B cell (primary cell): ENCODE measurements at places on chromosomes 7 and 10. TPM values are rescaled to one million over a fixed set of nuclear protein-coding genes. Genes with fewer than 3 reads are reported as not detected.

DNA sequence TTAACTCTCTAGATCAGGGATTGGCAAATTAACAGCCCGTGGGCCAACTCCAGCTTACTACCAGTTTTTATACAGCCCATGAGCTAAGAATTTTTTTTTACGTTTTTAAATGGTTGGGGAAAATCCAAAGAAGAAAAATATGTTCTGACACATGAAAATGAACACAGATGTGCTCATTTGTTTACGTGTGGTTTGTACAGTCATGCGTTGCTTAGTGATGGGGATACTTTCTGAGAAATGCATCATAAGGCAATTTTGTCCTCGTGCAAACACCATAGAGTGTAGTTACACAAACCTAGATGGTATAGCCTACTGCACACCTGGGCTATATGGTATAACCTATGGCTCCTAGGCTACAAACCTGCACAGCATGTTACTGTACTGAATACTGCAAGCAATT is 8.3 kb upstream of the SMKR1 start:
- no peak overlapping the region for H3K4me3 ChIP-seq
- H3K27me3 ChIP-seq = no peaks in the 10 kb centered on the region
- peaks cover 12% of the 10 kb centered on the region for H3K4me1 ChIP-seq
- no peaks in the 10 kb centered on the region for H3K36me3 ChIP-seq
- peak overlapping the region; percentile 84 for H3K27ac ChIP-seq
- peak; percentile 74 for DNase-seq

- no peaks in the 10 kb centered on the region for H3K27me3 ChIP-seq
- DNase-seq = peak; percentile 1
- H3K4me1 ChIP-seq = peaks cover 8% of the 10 kb centered on the region
- no peak overlapping the region for H3K27ac ChIP-seq
These were observed 4.8 kb downstream of the ATP6V0E2 start for GRCh38 chr7:149878523-149878921.

GRCh38 chr10:95241533-95241932 is 47.5 kb downstream of the ACSM6 start:
- H3K4me3 ChIP-seq = no peak overlapping the region
- H3K4me1 ChIP-seq = peaks cover 9% of the 10 kb centered on the region
- DNase-seq = no peak
- peaks cover 11% of the 10 kb centered on the region for H3K36me3 ChIP-seq
- no peaks in the 10 kb centered on the region for H3K27me3 ChIP-seq

GRCh38 chr10:32971536-32972091 is 13.6 kb upstream of the ITGB1 start:
- no peaks in the 10 kb centered on the region for H3K4me1 ChIP-seq
- peak overlapping the region; percentile 53 for H3K27ac ChIP-seq
- no peak for DNase-seq
- H3K36me3 ChIP-seq = no peaks in the 10 kb centered on the region

- H3K4me1 ChIP-seq = no peaks in the 10 kb centered on the region
- H3K27ac ChIP-seq = no peak overlapping the region
- DNase-seq = no peak
These were observed 101.4 kb downstream of the SEMA3E start for GRCh38 chr7:83547526-83547925.

GRCh38 chr10:74925708-74926107 is 99.3 kb downstream of the KAT6B start:
- no peak for DNase-seq
- H3K4me1 ChIP-seq = no peaks in the 10 kb centered on the region
- no peak overlapping the region for H3K4me3 ChIP-seq
- H3K27me3 ChIP-seq = no peaks in the 10 kb centered on the region
- H3K27ac ChIP-seq = no peak overlapping the region

DNA sequence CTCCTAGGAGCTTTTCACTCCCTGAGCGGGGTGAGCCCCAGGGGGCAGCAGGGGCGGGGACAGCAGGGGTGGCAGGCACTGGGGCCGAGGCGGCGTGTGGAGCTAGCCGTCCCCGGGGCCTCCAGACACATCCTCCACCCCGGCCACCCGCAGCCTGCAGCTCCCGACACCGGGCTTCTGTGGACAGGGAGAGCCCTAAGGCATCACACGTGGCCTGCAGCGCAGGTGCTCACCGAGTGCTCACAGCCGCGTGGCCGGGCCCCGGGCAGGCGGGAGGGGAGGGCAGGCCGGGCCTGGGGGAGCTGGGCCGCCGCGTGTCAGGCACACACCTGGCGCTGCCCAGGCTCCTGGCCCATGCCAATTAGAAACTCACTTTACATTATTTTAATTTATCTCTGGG is 51.4 kb downstream of the MICALL2 start:
- DNase-seq = no peak
- H3K27ac ChIP-seq = no peak overlapping the region
- no peaks in the 10 kb centered on the region for H3K27me3 ChIP-seq
- no peaks in the 10 kb centered on the region for H3K36me3 ChIP-seq
- peaks cover 9% of the 10 kb centered on the region for H3K4me1 ChIP-seq

- peaks cover 86% of the 10 kb centered on the region for H3K27me3 ChIP-seq
- H3K27ac ChIP-seq = no peak overlapping the region
- H3K4me1 ChIP-seq = peaks cover 60% of the 10 kb centered on the region
- DNase-seq = no peak
- peak overlapping the region; percentile 47 for H3K4me3 ChIP-seq
- no peaks in the 10 kb centered on the region for H3K36me3 ChIP-seq
These were observed 385 bp downstream of the IGF2BP3 start for GRCh38 chr7:23469961-23470250.

- no peak overlapping the region for H3K27ac ChIP-seq
- H3K27me3 ChIP-seq = no peaks in the 10 kb centered on the region
- H3K36me3 ChIP-seq = no peaks in the 10 kb centered on the region
- no peak overlapping the region for H3K4me3 ChIP-seq
- no peaks in the 10 kb centered on the region for H3K4me1 ChIP-seq
These were observed 343.1 kb downstream of the HPSE2 start for GRCh38 chr10:98892523-98892922.

GRCh38 chr7:29563590-29564495 is at the start of gene PRR15:
TSS of gene PRR15 (plus strand) at chr7:29563835. CDS start at chr7:29566330, 2,495 bp downstream.
- peak within 1 kb of the TSS; percentile 11 for H3K4me3 ChIP-seq
- peak; percentile 25 for DNase-seq
- H3K27ac ChIP-seq = no peak within 1 kb of the TSS
- H3K36me3 ChIP-seq = no peaks in the 10 kb centered on the region
- peaks cover 17% of the 10 kb centered on the region for H3K27me3 ChIP-seq
- peaks cover 33% of the 10 kb centered on the region for H3K4me1 ChIP-seq

DNA sequence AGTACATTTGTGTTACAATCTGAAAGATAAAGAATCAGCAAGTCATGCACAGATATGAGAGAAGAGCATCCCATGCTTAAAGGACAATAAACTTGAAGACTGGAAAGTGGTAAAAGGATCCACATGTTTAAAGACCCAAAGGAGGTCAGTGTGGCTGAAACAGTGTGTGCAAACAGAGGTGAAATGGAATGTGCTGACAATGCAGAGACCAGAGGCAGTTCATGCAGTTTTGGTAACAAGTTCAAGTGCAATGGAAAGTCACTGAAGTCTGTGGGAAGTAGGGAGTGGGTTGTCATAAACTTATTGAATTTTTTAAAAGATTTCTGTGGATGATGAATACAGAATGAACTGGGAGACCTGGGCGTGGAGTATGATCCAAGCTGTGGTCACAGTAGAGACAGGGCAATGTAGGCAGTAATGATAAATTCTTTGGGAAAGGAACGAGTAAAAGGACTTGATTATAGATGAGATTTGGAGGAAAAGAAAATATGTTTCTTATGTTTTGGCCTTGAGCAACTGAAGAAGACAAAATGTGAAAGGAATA is 408.0 kb downstream of the HGF start:
- H3K36me3 ChIP-seq = no peaks in the 10 kb centered on the region
- no peaks in the 10 kb centered on the region for H3K27me3 ChIP-seq
- no peak for DNase-seq
- no peak overlapping the region for H3K4me3 ChIP-seq
- no peak overlapping the region for H3K27ac ChIP-seq
- H3K4me1 ChIP-seq = no peaks in the 10 kb centered on the region

PAX4 gene
- polyA plus RNA-seq = not detected in 2 replicates

DNA sequence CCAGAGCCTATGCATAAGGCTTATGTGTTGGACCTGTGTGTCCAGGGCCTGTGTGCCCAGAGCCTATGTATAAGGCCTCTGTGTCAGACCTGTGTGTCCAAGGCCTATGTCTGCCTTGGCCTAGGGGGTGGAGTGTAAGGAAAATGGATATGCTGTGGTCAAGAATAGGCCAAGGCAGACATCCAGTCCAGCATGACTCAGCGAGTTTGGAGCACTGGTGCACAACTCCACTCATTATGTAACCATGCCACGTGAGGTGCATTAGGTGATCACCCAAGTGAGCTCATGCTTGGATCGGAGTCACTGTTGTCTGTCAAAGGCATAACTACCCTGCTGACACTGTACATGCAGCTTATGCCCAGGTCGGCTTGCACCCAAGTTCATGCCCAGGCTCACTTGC is 238.9 kb downstream of the CACNA2D1 start:
- no peak overlapping the region for H3K4me3 ChIP-seq
- no peak for DNase-seq
- no peak overlapping the region for H3K27ac ChIP-seq
- no peaks in the 10 kb centered on the region for H3K4me1 ChIP-seq
- no peaks in the 10 kb centered on the region for H3K36me3 ChIP-seq

DNA sequence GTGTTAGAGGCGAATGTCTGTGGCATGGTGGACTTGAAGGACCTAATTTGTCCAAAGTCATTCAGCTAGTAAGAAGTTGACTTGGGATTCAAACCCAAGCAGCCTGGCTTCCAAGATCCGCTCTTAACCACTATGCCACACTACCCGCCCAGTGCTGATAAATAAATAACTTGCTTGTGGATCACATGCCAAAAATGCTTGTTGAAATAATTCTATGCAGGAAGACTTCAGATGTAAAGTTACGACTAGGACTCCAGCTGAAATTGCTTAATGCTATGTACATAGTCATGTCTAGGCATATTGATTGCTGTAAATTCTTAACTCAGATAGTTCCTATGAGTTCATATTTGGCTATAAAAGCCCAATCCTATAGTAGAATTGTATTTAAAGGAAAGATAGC is 76.0 kb downstream of the PLXDC2 start:
- no peak for DNase-seq
- H3K27me3 ChIP-seq = no peaks in the 10 kb centered on the region
- H3K4me3 ChIP-seq = no peak overlapping the region
- no peak overlapping the region for H3K27ac ChIP-seq
- no peaks in the 10 kb centered on the region for H3K4me1 ChIP-seq

GRCh38 chr7:100801833-100802568 is 25.3 kb downstream of the EPHB4 start:
- no peak overlapping the region for H3K4me3 ChIP-seq
- DNase-seq = no peak
- no peak overlapping the region for H3K27ac ChIP-seq
- H3K36me3 ChIP-seq = no peaks in the 10 kb centered on the region
- peaks cover 35% of the 10 kb centered on the region for H3K4me1 ChIP-seq

GJD4 gene
- not detected in 2 replicates for polyA plus RNA-seq

- peaks cover 23% of the 10 kb centered on the region for H3K36me3 ChIP-seq
- no peak overlapping the region for H3K4me3 ChIP-seq
- no peak overlapping the region for H3K27ac ChIP-seq
- H3K27me3 ChIP-seq = no peaks in the 10 kb centered on the region
- H3K4me1 ChIP-seq = no peaks in the 10 kb centered on the region
These were observed 52.3 kb downstream of the MKI67 start for GRCh38 chr10:128073890-128074289.

DNA sequence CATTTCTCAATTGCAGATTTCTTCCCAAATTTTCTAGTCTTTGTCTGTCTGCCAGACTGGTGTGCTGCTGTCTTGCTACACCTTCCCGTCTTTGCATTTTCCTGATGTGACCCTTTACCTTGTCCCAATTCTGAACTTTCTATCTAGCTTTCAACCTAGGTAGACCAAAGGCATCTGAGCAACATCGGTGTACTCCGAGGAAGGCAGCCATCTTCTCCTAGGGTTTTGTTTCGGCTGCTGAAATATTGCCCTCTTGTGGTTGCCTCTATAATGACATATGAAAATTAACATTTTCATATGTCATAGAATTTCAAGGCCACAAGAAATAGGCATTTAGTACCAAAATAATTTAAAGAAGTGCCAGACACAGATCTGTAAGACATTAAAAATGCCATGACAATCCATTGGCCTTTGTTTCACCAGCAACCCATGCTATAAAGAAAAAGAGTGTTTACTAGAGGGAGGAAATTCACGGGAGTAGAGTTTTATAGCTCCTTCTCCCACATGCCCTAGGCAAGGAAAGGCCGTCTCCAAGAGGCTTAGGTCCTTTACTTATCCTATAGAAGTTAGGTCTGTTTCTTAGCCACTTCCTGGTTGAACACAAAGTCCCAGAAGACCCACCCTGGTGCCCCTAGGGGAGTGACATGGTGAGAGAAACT is 23.4 kb downstream of the OR9A2 start:
- H3K4me1 ChIP-seq = peaks cover 18% of the 10 kb centered on the region
- no peaks in the 10 kb centered on the region for H3K27me3 ChIP-seq
- peak; percentile 79 for DNase-seq
- H3K27ac ChIP-seq = no peak overlapping the region
- H3K36me3 ChIP-seq = no peaks in the 10 kb centered on the region

- peaks cover 19% of the 10 kb centered on the region for H3K4me1 ChIP-seq
- H3K27me3 ChIP-seq = no peaks in the 10 kb centered on the region
- no peaks in the 10 kb centered on the region for H3K36me3 ChIP-seq
- H3K27ac ChIP-seq = no peak overlapping the region
- no peak overlapping the region for H3K4me3 ChIP-seq
These were observed 40.6 kb upstream of the HBP1 start for GRCh38 chr7:107128217-107128616.

GRCh38 chr7:73919694-73920375 is 58.9 kb downstream of the TMEM270 start:
- H3K36me3 ChIP-seq = no peaks in the 10 kb centered on the region
- no peaks in the 10 kb centered on the region for H3K27me3 ChIP-seq
- no peak for DNase-seq
- H3K4me1 ChIP-seq = no peaks in the 10 kb centered on the region
- H3K4me3 ChIP-seq = no peak overlapping the region

CALN1 gene
- not detected in 2 replicates for polyA plus RNA-seq

DNA sequence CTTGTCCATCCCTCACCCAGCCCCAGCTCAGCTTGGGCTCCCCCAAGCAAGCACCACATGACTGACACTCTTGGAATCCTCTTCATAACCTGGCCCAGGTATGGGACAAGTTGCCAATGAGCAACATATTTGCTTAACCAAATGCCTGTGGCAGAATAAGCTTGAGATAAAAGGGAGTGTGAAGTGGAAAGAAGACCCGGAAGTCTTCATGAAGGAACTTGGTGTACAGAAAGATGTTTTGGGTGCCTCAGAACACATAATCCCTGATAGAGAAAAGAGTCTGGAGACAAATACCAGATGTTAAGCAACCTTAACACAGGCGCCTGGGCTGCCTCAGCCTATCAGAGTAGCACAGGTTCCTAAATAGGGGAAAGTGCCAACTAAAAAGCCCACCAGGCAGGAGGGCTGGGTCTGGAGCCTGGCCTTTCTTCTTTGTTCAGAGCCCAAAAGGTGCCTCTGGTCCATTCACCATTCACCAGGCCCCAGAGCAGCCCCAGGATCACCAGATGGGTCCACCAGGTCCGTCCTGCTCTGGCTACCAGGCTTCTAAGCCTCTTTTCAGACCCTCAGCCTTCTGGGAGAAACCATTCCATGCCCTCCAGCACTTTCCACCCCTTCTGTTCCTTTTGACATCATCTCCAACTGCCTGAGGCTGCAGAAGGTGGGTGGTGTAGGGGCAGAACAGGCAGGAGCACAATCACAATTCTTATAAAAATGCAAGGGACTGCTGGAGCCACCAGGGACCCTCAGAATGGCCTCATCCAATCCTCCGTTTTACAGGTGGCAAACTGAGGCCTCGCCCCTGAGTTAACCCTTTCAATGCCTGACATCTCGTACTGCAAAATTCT is 22.6 kb downstream of the KCNMA1 start:
- H3K27me3 ChIP-seq = no peaks in the 10 kb centered on the region
- no peak overlapping the region for H3K27ac ChIP-seq
- H3K36me3 ChIP-seq = no peaks in the 10 kb centered on the region
- H3K4me3 ChIP-seq = no peak overlapping the region
